ENCODE measurements at places on chromosomes 7 and 10.

DNA sequence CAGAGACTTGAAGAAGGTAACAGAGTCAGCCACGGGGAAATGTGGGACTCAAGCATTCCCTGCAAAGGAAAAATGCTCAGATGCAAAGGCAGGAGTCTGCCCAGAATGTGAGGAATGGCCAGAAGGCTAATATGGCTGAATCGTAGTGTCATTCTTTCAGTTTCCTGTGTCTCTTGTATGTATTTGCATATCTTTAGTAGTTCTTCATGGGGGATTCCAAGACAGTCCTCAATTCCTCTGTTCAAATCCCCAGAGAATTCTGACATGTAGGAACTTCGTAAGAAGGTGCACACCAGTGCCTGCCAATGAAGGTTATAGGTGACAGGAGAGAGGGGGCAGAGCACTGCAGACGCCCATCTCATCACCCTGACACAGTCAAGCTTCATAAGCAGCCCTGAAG lies 154.4 kb downstream of the CACNB2 start:
- no peak for DNase-seq

DNA sequence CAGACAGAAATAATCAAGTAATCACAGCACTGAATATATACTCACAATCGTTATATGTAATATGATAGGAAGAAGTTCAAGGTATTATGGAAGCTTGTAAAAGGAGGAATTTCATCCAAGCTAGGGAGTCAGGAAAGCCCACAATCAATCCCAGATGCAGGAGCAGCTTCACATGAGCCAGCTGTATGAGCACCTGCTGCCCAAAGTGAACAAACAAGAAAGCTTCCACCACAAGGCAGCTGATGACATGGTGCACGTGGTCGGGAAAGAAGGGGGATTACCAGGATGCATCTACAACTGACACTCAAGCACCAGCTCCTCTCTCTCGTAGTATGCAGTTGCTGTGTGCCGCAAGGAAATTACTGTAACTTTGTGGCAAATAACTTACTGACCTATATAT lies 225.2 kb downstream of the XPNPEP1 start:
- no peak for DNase-seq

DNA sequence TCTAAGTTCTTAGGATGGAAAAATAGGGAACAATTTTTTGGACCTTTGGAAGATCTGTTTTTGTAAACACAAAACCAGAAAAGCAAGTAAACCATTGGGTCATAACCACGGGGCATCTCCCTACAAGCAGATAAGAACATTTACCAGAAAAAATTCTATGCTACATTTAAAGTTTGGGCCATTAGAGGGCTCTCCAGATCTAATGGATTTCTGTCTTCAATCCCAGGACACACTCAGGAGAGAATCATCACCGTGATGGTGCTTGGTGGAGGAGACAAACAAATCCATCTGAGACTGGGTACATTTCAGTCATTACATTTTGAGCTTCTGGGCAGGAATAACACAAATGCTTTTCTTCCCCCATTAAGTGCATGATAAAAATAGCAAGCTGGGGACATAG lies 178.4 kb upstream of the TARP start:
- no peak for DNase-seq

- no peak for DNase-seq
Observed at GRCh38 chr7:97555857-97556421, 175.9 kb upstream of the TAC1 start.

DNA sequence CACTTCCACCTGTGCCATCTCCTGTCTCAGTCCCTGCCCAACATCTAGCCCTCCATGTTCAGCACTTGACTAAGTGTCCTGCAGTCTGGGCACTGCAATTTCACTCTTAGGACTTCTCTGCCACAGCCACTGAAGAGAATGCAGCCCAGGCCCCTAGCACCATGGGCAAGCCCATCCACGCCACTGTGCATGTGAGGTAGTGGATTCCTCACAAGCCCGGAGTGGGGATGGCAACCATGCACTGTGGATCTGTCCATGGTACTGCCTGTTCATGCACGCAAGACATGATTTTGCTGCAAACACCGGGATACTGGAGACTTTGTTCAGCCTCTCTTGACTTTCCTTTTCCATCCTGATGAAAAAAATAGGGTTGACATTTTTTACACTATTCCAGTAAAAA lies 12.3 kb downstream of the DDC start:
- DNase-seq = no peak

- DNase-seq = no peak
Observed at GRCh38 chr7:135205850-135206249, 5.5 kb downstream of the WDR91 start.

- no peak for DNase-seq
Observed at GRCh38 chr7:64618785-64619456, 47.0 kb upstream of the ZNF107 start.

DNA sequence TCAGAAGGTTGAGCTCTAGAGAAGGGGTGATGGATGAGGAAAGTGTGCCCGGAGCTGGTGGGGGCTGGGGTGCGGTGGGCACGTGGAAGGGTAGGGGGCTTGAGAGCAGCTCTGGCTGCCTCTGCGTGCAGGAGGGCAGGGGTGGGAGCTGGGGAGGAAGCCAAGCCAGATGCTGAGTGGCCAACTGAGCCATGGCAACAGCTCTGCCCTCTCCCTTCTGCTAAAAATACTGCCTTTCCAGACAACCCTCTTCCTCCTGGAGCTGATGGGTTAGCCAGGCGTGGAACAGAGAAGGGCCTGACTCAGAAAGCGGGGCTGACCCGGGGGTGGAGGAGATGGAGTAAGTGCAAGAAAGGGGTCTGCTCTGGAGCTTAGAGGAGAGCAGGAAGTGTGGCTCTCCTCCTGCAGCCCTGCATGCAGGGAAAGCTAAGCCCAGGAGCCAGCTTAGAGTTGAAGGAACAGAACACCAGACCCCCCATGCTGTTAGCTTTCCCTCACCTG lies 114.6 kb upstream of the AGK start:
- no peak for DNase-seq

DNA sequence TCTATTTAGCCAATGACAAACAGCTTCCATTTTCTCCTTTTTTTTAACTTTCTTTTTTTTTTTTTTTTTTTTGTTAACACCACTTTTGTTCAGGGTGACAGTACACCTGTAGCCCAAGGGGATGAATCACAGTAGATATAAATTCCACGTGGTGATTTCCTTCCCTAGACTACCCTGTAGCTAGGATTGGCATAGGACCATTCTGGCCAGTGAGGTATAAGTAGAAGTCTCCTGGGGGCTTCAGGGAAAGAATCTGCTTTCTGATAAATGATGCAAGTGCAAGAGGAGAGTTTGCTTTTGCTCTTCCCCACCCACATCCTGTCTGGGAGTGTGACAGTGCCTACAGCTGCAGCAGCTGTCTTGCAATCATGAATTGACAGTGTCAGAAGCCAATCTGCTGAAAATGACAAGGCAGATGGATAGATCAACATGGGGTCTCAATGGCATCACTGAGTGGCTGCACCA lies 63.2 kb upstream of the TOMM7 start:
- no peak for DNase-seq

- no peak for DNase-seq
Observed at GRCh38 chr10:49324711-49325110, 25.7 kb downstream of the C10orf71 start.

DNA sequence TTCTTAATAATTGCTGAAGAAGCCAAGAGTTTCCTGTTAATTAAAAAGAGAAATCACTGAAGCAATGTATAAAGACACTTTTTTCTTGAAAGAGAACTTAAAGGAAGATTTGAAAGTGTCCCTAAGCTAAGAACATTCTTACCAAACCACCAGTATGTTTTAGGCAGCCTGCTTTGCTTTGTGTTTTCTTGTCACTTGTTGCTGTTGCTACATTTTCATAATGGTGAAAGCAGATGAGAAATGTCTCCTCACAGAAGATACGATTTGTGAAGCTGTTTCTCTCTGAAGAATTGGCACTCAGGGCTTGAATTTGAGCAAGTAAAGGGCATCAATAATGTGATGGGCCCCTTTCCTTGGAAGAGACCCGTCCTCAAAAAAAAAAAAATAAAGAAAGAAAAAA lies 30.9 kb downstream of the TCF7L2 start:
- DNase-seq = no peak

DNA sequence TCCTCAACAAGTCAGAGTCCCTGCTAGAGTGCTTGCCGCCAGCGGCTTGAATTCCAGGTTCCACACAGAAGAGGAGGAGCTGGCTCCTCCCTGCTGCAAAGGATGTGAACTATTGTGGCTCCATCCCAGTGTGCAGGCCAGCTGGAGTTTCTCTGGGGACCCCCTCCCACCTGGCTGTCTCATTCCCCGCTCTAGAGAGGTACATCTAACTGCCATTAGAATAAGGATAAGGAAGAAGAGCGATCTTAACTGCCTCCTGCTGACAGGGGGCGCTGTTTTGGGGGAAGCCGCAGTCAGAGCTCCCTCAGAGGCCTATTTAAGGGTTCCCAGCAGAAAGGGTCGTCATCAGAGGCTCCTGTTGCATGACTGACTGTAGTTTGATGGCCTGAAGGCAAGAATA lies 40.8 kb upstream of the HECW1 start:
- no peak for DNase-seq

- DNase-seq = peak; percentile 79
Observed at GRCh38 chr10:102775935-102776669, 32.4 kb downstream of the WBP1L start.

DNA sequence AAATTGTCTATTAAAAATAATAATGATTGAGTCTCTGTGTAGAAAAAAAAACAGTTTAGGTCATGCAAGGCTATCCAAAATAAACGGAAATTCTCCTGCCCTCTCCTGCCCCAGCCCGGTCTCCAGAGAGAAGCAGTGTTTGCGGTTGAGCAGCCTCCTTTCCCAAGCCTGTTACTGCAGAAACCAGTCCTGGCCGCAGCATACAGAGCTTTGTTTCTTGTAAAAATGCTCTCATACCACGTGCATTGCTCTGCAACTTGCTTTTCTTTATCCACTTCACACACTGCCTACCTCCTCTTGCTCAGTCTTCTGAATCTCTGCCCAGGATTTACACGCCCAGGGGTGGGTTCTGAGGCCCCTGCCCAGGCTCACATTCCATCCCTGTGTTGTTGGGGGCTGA lies 34.4 kb upstream of the CUL1 start:
- DNase-seq = peak; percentile 33

- DNase-seq = no peak
Observed at GRCh38 chr10:31822616-31823318, 105.9 kb downstream of the ARHGAP12 start.

DNA sequence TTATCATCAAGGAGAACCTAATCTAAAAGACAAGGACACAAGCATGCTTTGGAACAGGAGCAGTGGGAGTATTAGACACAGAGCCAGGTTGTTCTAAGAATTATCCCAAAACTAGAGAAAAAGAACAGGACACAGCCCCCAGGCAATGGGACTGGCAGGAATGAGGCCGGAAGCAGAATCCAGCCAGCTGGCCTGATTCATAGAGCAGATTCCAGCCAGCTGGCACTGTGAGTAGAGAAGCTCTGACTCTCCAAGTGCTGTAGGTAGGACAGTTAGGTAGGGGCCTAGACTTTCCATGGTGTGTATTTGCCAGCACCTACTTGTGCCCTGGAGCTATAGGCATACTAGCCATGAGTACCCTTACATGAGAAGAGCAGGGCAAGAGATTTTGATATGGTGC lies 13.3 kb upstream of the RAB18 start:
- no peak for DNase-seq

- peak; percentile 61 for DNase-seq
Observed at GRCh38 chr7:100604028-100604975, 2.1 kb downstream of the PCOLCE start.

DNA sequence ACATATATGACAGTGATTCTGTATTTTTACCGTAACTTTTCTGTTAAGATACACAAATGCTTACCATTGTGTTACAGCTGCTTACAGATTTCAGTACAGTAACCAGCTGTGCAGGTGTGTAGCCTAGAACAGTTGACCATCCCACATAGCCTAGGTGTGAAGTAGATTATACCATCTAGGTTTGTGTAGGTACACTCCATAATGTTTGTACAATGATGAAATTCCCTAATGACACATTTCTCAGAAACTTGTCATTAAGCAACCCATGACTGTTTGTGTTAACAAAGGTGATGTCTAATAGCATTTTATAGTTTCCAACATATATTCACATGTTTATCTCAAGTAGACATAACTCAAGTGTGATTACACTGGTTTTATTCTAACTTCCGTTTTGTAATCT lies 218.5 kb downstream of the PLXDC2 start:
- DNase-seq = no peak

DNA sequence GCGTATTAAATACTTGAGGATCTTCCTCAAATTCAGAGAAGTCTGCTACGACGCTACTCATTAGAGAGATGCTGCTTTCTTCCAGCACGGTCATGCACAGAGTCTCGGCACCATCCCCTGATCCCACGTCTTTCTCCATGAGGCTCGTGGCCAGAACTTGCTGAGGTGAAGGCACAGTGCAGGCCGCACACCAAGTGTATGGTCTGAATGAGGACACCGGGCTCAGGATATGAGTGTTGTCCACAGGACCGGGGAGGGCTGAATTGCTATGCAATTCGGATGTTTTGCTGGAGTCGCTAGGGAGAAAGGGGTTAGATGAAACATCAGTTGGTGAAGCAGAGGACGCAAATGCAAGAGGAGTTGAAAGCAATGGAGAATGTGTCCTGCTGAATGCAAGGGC lies 63.0 kb downstream of the KIAA1549 start:
- no peak for DNase-seq

DNA sequence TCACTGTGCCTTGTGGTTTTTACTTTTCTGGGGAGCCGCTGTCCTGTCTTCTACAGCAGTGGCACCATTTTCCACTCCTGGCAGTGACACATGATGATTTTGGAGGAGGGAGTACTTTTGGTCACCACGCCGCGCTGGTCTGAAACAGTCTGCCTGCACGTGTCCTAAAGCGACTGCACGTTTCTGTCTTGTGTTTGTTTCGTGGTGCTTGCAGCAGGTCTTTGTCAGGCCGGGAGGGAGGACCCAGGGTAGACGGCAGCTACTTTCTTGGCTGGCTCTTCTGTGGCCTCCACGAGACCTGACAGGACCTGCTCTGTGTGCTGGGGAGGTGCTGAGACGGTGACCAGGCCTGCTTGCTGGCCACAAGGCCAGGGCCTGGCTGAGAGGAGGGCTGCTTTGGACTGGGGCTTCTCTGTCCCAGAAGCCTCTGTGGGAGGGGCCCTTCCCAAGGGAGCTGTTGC lies 82.0 kb downstream of the GLRX3 start:
- DNase-seq = no peak

- no peak for DNase-seq
Observed at GRCh38 chr7:1596181-1597043, 26.6 kb upstream of the PSMG3 start.

DNA sequence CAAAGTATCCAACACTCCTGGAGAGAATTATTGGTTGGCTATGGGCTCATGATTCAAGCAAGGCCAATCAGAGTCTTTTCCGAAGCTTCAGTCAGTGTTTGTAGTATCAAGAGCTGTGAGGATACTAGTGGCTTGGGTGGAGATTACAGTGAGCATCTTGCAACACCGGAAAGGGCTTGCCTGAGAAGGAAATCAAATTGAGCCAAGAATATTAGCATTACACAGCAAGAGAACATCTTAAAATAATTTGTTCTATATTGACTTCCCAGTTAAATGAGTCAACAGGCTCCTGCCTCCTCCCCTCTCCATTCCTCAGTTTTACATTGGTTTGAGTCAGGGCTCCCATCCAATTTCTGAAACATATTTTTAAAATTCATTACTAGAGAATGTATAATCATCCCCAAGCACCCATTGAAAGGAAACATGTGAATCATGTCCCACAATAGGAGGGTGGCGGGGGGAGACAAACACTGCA lies 127.4 kb downstream of the ELAPOR2 start:
- no peak for DNase-seq
